ENCODE measurements at places on chromosomes 11 and 22.

DNA sequence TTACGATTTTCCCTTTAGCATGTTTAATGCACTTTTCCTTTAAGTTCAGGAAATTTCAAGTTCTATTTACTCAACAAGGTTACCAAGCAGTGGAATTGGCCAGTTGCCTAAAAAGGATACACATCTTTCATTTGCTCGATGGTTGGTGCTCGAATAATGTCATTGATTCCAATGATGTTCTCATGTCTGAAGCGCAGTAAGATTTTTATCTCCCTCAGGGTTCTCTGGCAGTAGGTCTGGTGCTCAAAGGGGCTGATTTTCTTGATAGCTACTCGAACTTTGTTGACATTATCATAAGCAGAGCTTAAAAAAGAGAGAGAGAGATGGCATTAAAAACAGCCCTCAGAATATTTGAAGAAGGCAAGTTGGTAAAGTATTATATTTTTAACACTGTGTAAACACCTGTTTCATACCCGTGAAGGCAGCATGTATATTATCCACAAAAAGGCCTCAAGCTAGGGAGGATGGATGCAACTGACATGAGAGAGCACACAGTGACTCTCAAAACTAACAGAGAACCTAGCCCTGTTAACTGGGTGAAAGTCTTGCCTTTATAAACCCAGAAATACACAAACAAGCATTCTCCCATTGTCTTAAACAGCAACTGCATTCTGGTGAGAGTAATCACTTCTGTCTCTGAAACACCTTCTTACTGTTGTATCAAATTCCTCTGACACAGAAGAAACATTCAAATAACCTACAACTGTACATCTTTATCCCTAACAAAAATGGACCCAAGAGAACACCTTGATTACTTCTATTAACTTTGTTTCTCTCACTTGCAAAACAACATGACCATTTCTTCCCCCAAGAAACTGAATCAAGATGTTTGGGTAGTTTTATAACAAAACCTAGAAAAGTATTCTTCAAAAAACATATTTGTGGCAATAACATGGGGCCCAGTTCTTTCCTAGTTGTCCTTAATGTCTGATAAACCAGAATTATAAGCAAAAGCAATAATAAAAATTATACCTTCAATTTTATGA lies 59.6 kb downstream of the MAPK1 start:
- DNase-seq: no peak

DNA sequence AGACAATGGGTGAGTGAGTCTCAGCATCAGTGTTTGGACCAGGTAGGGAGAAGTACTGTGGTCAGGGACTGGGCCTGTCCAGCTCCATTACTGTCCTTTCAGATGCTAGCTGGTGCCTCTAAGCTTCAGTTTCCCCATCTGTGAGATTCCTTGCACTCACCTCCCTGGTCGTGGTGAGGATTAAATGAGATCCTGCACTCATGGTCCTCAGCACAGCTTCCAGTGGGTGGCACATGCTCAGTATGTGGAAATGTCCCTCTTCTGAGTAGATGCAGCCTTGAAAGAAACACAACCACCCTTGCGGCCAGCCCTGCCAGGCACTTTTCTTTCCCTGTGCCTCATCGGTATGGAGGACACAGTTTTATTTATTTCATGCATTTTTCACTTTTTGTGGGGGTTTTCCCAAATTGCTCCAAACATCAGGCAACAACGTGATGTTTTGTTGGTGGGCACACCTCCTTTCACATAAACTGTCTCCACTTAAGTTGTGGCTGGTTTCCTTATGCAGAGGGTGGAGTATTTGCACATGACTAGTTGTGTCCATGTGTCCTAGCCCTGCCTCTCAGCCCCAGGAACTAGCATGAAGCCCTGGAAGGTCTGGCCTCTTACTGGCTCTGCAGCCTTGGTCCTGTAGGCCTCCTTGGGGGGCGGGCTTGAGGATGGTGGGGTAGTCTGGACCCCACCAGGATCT lies 1.1 kb downstream of the LZTR1 start:
- DNase-seq: no peak

DNA sequence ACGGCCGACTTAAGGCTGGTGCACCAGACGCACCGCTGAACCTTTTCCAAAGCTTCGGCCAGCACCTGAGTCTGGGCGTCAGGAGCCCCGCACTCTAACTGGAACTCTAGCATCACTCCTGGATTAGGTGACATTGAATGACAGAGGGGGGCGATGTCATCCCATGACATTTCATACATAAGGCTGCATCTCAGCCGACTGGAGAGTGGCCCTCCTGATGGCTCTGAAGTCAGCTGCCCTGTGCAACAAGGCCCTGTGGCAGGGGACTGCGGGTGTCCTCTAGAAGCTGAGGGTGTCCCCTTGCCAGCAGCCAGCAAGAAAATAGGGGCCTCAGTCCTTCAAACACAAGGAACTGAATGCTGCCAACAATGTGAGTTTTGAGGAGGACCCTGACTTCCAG lies 10.1 kb upstream of the FADS3 start:
- no peak for DNase-seq

- DNase-seq: no peak
Observed at GRCh38 chr11:44146931-44147330, 51.5 kb downstream of the EXT2 start.

- DNase-seq: no peak
Observed at GRCh38 chr22:46374663-46375474, 39.4 kb downstream of the TRMU start.
